Psoas muscle (tissue), 8 donors: ENCODE measurements at places on chromosomes 1 and 21. TPM values are rescaled to one million over a fixed set of nuclear protein-coding genes. Genes with fewer than 3 reads are reported as not detected.

The TRAPPC3 gene
- 44.4 TPM for total RNA-seq

The GOLT1A gene
- not detected for total RNA-seq

DNA sequence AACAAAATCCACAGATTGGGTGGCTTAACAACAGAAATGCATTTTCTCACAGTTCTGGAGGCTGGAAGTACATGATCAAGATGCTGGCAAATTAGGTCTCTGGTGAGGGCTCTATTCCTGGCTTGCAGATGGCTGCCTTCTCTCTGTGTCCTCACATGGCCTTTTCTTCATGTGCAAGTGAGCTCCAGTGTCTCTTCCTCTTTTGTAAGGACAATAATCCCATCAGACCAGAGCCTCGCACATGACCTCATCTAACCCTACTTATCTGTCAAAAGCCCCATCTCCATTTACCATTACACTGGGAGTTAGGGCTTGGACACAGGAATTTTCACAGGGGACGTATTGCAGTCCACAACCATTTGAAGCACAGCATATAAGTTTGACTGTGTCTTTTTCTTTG, 181.6 kb downstream of the NEGR1 start:
- no peaks in the 10 kb centered on the region for H3K4me1 ChIP-seq
- H3K27me3 ChIP-seq, result no peaks in the 10 kb centered on the region
- H3K27ac ChIP-seq, result no peak overlapping the region
- H3K36me3 ChIP-seq, result no peaks in the 10 kb centered on the region
- DNase-seq, result no peak
- H3K4me3 ChIP-seq, result no peak overlapping the region

DNA sequence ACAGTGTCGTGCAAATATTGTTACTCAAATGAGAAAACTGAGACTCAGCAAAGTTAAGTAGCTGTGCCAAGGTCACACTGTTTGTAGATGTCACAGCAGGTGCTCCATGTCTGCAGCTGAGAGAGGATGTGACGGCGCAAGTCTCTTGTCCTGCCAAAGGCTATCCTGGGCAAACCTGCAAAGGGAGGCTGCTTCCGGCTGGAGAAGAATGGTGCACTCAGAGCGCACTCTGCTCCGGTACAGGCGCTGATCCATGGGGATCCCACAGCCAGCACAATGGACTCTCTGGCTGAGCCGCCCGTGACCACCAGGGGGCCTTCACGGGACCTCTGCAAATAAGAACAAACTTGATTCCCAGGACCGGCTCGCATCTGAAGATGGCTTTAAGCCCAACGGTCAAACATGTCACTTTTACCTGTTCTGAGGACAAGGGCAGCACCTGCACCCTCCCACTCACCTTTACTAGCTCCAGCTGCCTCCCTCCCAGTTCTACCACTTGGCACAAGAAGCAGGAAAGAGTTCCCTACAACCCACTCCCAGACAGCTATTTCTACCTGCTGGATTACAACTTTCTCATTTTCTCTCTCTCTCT, 21.9 kb downstream of the RD3 start:
- H3K36me3 ChIP-seq, result no peaks in the 10 kb centered on the region
- no peak overlapping the region for H3K4me3 ChIP-seq
- no peak overlapping the region for H3K27ac ChIP-seq
- no peaks in the 10 kb centered on the region for H3K27me3 ChIP-seq
- peaks cover 8% of the 10 kb centered on the region for H3K4me1 ChIP-seq

- H3K4me3 ChIP-seq, result no peak overlapping the region
- H3K27ac ChIP-seq, result no peak overlapping the region
- H3K36me3 ChIP-seq, result peaks cover 9% of the 10 kb centered on the region
- no peaks in the 10 kb centered on the region for H3K4me1 ChIP-seq
Measured at GRCh38 chr1:31354283-31354682, 18.6 kb downstream of the FABP3 start.

The AGT gene
- 61.7 TPM for total RNA-seq

DNA sequence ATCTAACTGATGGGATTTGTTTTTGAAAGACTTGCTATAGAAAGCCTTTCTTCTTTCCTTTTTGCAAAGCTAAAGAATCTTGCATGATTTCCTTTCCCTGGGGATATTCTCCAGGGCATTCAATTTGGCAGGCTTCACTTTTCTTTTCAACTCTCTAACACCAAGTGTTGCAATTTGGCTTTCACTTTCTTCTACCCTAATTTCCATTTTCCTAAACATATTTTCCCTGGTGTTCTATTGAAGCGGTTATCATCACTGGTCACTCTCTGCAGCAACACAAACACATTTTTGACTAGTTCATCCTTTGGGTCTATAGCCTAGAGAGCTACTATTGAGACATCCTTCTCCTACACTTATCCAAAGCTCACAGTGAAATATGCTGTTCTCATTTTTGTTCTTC, 424.5 kb downstream of the NEGR1 start:
- H3K27ac ChIP-seq, result no peak overlapping the region
- H3K36me3 ChIP-seq, result no peaks in the 10 kb centered on the region
- DNase-seq, result no peak
- H3K4me3 ChIP-seq, result no peak overlapping the region
- H3K4me1 ChIP-seq, result no peaks in the 10 kb centered on the region
- H3K27me3 ChIP-seq, result no peaks in the 10 kb centered on the region

DNA sequence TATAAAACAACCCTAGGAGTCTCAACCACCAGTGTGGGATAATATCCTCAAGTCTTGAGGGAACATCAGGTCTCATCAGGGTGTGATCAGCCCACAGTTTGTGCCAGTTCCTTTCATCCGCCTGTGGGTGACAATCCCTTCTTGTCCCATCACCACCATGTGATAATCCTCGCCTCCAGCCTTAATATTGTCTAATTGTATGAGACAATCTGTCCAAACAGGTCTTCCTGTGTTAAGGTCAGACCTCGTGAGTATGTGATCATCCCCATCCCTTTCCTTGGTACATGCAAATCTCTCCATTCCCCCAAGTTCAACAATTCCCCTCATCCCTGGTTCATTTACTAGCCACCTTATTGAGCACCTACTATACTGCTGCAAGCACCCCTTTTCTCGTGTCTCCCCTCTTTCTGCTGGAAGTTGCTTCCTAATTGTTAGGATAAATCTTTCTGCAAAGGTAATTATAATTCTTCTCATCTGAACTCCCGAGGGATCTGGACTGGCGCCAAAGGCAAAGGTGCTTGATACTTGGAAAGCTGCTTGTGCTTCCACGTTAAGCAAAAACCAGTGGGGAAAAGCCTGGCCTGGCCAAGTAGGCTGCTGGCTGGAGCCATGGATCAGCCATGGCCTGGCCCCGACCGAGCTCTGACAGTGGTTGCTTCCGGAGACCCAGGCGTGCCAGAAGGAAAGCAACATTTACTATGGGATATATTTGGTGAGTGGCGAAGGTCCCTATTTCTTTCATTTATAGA, 92.5 kb downstream of the RNF220 start:
- no peaks in the 10 kb centered on the region for H3K36me3 ChIP-seq
- H3K4me1 ChIP-seq, result no peaks in the 10 kb centered on the region
- no peak for DNase-seq
- peaks cover 30% of the 10 kb centered on the region for H3K27me3 ChIP-seq
- no peak overlapping the region for H3K27ac ChIP-seq

The KLHDC8A gene
- not detected for total RNA-seq

GRCh38 chr1:48955774-48956173, 179.1 kb upstream of the BEND5 start:
- DNase-seq, result no peak
- H3K27ac ChIP-seq, result no peak overlapping the region
- H3K4me3 ChIP-seq, result no peak overlapping the region
- peaks cover 3% of the 10 kb centered on the region for H3K27me3 ChIP-seq

- H3K4me1 ChIP-seq, result no peaks in the 10 kb centered on the region
- no peak overlapping the region for H3K27ac ChIP-seq
- H3K4me3 ChIP-seq, result no peak overlapping the region
Measured at GRCh38 chr1:82947278-82947677, 1051.7 kb downstream of the TTLL7 start.

GRCh38 chr1:212271234-212271633, 14.0 kb upstream of the PPP2R5A start:
- H3K27me3 ChIP-seq, result no peaks in the 10 kb centered on the region
- H3K4me3 ChIP-seq, result no peak overlapping the region
- DNase-seq, result no peak
- no peaks in the 10 kb centered on the region for H3K36me3 ChIP-seq
- H3K4me1 ChIP-seq, result no peaks in the 10 kb centered on the region

GRCh38 chr1:208264469-208265121, 20.4 kb upstream of the PLXNA2 start:
- H3K27ac ChIP-seq, result no peak overlapping the region
- no peak overlapping the region for H3K4me3 ChIP-seq
- no peak for DNase-seq

The LIPI gene
- not detected for total RNA-seq

- no peaks in the 10 kb centered on the region for H3K4me1 ChIP-seq
Measured at GRCh38 chr21:42663860-42664535, 10.6 kb downstream of the PDE9A start.

The TNNI3K gene
- 0.65 TPM for total RNA-seq

The OLIG2 gene
- total RNA-seq, result not detected

The BARHL2 gene
- not detected for total RNA-seq

DNA sequence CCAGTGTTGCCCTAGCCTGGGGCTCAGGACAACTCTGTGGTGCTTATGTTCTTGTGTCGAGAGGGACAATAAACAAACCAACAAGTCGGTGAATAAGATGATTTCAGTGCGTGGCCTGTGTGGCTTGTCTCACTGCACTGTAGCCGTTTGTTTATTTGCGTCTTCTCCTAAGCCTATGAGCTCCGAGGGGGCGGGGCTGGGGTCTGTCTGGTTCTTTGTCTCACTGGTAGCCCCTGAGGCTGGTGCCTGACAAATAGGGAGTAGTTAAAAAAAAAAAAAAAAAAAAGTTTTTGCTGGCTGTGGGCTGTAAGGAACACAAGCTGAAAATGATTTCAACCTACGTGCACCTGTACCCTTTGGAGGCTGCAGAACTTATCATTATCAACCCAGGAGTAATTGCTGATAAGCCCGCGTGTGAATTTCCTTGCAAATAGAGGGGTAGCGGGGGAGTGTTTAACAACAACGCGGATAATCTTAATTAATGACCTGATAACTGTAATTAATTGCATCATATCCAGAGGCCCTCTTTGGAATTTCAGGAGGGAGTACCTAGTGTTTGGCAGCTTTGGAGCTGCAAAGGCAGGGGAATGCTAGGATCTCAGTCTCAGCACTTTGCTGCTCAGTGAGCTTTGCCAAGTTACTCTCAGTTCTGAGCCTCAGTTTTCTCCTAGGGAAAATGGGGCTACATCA, 925 bp upstream of the ARHGEF10L start:
- peak overlapping the region; percentile 80 for H3K27ac ChIP-seq
- no peak for DNase-seq
- H3K4me1 ChIP-seq, result peaks cover 16% of the 10 kb centered on the region
- H3K36me3 ChIP-seq, result no peaks in the 10 kb centered on the region
- no peak overlapping the region for H3K4me3 ChIP-seq

DNA sequence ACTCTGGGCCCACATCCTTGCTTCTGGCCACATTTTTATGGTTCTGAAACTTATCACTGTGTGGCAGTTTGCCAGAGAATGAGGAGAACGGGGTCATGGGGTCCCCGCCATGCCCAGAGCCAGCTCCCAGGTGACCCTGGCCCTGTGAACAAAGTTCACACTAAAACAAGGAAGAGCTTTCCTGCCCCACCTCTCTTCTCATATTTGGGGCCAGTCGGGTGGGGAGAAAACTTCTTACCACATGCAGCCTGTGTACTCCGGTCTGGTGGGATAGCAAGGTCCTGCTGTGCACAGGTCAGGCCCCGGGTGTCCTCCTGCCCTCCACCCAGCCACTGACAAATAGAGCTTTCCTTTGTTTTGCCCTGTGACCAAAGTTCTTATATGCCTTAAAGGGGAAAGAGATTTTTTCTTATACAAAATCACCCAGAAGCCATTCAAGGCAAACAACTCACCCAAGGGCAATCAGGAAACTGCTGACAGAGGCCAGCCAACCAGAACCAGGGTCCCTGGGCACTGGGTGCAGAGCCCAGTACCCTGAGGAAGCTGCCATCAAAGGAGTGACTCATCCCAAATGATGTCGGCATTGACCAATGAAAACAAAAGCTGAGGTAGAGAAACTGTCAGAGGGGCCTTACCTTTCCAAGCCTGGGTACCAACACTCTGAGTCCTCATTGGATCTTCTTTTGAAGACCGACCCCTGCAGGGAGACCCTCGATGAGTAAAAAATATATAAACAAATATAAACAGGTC, 53.6 kb downstream of the OLIG1 start:
- H3K4me1 ChIP-seq, result no peaks in the 10 kb centered on the region
- H3K4me3 ChIP-seq, result no peak overlapping the region
- H3K27ac ChIP-seq, result no peak overlapping the region
- H3K36me3 ChIP-seq, result no peaks in the 10 kb centered on the region
- H3K27me3 ChIP-seq, result peaks cover 4% of the 10 kb centered on the region

DNA sequence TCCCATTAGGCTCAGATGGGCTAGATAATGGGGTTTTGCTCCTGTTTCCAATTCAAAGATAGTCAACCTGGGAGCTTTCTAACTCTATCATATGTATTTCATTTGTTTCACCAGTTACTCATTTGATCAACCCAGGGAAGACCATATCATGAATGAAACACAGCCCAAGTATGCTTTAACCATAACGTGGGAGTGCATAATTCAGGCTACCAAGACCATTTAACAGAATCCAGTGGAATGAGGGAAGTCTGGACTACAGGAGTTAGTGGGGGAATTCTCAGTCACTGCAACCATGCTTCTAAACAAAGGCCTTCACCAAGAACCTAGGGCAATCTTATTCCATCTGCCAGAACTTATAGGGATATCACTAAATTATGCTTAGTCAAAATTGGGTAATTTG, 15.0 kb upstream of the SLC16A1 start:
- no peak overlapping the region for H3K4me3 ChIP-seq
- DNase-seq, result no peak
- peaks cover 7% of the 10 kb centered on the region for H3K36me3 ChIP-seq
- H3K4me1 ChIP-seq, result no peaks in the 10 kb centered on the region
- no peaks in the 10 kb centered on the region for H3K27me3 ChIP-seq

DNA sequence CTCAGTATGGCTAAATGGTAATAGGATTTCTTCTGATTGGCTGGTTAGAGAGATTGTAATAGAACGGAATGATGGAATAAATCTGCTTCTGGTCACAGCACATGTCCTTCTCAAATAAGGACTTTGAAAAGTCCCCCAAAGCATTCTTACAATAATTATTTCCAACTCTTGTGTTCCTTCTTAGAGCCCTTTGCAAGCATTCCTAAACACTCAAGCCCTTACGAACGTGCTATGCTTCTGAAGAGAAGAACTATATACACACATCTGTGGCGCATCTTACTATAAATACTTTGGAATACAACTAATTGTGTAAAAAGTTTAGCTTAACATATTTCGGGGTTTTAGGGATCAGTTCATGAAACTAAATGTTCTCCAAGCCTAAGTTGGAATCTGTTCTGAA, 25.6 kb downstream of the CLIC4 start:
- no peaks in the 10 kb centered on the region for H3K36me3 ChIP-seq
- no peak for DNase-seq
- peaks cover 8% of the 10 kb centered on the region for H3K4me1 ChIP-seq
- no peak overlapping the region for H3K4me3 ChIP-seq
- H3K27me3 ChIP-seq, result no peaks in the 10 kb centered on the region

The STXBP3 gene
- total RNA-seq, result 18.3 TPM

- DNase-seq, result no peak
- H3K4me1 ChIP-seq, result peaks cover 53% of the 10 kb centered on the region
- H3K27ac ChIP-seq, result peak overlapping the region; percentile 97
- H3K36me3 ChIP-seq, result peaks cover 4% of the 10 kb centered on the region
- H3K27me3 ChIP-seq, result no peaks in the 10 kb centered on the region
- H3K4me3 ChIP-seq, result peak overlapping the region; percentile 73
Measured at GRCh38 chr1:1345384-1345783, 3.8 kb downstream of the DVL1 start.

The OLIG1 gene
- total RNA-seq, result 0.10 TPM

The PLEKHN1 gene
- total RNA-seq, result not detected
